ENCODE measurements at places on chromosomes 12 and 14.

DNA sequence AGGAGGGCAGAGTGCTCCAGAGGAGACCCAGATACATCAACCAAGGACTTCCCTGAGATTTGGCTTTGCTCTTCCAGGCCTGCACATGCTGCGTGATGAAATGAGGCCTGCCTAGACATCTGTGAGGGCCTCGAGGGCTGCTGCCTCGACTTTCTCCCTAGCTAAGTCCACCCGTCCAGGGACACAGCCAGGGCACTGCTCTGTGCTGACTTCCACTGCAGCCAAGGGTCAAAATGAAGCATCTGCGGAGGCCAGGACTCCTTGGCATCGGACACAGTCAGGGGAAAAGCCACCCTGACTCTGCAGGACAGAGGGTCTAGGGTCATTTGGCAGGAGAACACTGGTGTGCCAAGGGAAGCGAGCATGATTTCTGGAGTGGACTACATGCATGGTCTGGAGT is 10.7 kb downstream of the SLC25A47 start:
- no peak for DNase-seq

GRCh38 chr12:105083551-105084105 is 630 bp downstream of the ALDH1L2 start:
- DNase-seq: no peak

GRCh38 chr12:77060883-77061240 is 4.5 kb downstream of the E2F7 start:
- no peak for DNase-seq

DNA sequence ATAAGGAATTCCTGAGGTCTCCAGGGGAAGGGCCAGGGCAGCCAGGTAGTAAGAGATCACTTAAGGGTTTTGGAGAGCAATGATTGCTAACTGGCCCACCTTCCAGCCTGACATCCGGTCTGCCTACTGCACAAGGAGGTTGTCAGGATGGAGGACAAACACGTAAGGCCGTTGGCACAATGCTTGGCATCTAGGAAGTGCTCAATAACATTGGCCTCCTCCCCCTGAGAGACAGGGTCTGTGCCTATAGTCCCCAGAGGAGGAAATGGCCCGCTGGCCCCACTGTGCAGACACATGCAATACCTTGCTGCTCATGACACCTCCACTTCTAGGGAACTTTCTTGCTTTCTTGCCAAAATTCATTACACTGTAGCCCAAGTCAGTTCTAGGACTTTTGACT is 73.2 kb downstream of the NTF3 start:
- no peak for DNase-seq

DNA sequence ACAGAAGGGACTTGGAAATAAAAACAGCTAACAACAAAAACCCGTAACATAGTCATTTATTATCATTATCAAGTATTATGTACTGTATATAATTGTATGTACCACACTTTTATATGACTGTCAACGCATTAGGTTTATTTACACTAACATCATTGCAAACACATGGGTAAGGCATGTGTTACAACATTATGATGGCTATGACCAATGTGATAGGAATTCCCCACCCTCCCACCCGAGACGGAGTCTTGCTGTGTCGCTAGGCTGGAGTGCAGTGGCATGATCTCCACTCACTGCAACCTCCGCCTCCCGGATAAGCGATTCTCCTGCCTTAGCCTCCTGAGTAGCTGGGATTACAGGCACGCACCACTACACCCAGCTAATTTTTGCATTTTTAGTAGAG is 82.6 kb downstream of the ERC1 start:
- no peak for DNase-seq

All from NCI-H2029 treated with DMSO at 0.1 percent for 48 hours (cell line).